ENCODE measurements at places on chromosomes 11 and 22.

DNA sequence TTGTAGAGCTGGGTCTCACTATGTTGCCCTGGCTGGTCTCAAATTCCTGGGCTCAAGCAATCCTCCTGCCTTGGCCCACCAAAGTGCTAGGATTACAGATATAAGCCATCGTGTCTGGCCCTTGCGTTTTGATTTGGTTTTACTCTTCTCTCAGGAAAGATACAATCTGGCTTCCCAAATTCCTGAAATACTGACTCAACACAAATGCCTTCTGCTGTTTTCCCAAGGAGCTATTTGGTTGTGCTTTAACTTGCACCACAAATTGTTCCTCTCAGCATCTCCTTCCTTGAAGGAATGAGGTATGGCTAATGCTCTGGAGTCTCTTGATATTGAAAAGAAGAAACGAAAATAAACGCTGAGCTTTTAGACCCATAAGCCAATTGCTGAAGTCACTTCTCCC lies 110.0 kb upstream of the PAX6 start:
- peak; percentile 61 for DNase-seq

DNA sequence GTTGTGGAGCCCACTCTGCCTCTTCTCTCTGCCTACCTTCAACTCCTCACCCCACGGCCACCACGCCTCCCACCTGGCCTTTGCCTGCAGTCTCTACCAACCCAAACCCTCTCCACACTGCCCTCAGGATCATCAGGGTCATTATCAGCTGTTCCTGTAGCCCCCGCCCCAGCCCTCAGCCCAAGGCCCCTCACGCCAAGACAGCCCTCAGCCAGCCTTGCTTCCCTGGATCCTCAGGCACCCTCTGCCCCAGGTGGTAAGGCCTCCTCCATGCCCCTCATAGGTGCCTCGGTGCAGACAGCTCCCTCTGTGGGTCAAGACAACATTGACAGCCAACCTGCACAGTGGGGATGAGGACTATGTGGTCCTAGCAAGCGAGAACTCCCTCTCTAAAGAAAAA lies 1.7 kb downstream of the SBF1 start:
- DNase-seq = no peak

GRCh38 chr22:40826984-40827741 lies 8.0 kb upstream of the SLC25A17 start:
- DNase-seq = no peak

GRCh38 chr11:116517077-116517476 lies 255.7 kb downstream of the BUD13 start:
- DNase-seq = no peak

GRCh38 chr11:16859651-16860050 lies 121.2 kb downstream of the C11orf58 start:
- DNase-seq = no peak

DNA sequence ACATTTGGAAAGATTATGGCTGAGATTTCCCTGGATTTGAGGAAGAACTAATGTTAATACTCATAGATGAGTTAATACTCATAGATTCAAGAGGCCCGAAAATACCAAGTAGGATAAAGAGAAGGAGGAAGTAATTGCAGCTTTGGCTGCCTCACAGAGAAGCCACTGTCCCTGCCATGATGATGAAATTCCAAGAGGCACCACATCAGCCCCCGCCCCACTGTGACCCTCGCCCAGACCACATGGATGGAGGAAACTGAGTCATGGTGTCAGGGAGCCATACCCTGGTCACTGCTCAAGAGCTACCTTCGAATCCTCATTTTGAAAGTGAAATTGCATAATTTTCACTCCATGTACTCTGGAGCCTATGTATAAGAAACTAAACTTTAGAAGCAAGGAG lies 92.9 kb upstream of the SLC22A12 start:
- no peak for DNase-seq

- DNase-seq = peak; percentile 80
Observed at GRCh38 chr11:111344032-111344431, 35.0 kb downstream of the POU2AF1 start.

- no peak for DNase-seq
Observed at GRCh38 chr11:38446336-38446735, 1848.3 kb upstream of the RAG2 start.

DNA sequence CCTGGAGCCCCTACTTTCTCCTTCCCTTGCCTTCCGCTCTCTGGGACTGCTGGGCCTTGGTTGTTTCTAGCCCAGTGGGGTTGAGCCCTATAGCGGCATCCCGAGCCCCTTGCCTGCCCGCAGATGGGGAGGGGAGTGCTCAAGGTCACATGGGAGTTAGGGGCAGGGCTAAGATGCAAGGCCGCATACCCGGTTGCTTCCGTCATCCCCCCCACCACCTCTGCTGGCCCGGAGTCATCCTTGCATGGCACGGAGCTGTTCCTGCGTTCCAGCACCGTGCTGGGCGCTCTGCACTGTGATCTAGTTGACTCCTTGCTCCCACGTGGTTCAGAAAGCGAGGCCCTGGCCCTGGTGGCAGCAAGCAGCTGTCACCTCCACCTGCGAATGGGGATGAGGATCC lies 18.0 kb downstream of the FLRT1 start:
- DNase-seq = no peak

DNA sequence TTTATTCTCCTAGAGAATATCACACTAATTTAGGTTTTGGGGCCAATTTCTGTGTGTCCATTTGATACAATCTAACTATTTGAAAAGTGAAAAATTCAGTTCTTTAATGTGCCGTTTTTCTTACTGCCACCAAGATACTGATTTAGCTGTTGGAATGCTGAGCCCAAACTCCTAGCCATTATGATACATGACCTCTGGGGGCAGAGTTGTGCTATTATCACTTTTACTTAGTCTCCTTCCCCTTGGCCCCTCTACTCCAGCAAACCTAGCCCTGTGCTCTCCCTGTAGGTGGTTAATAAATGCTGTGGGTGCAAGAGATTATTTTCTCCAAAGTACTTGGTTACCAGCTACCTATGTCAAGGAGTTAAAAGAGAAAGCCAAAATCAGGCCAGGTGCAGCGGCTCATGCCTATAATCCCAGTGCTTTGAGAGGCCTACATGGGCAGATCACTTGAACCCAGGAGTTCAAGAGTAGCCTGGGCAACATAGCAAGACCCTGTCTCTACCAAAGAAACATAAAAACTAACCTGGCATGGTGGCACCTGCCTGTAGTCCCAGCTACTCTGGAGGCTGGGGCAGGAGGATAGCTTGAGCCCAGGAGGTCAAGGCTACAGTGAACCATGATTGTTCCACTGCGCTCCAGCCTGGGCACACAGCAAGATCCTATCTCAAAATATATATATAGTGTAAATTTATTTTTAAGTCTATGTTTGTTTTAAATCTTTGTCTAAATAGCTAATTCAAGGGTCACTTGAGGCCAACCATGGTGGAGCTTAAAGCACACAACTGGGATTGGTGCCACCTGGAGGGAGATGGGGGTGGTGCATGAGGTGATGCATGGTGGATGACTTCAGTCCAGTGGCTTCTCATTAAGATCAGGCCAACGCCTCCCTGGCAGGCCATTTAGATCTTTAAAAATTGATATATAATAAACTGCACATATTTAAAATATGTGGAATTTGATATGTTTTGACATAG lies 193.2 kb upstream of the PLET1 start:
- peak; percentile 21 for DNase-seq

GRCh38 chr11:75275581-75275980 lies 35.0 kb downstream of the TPBGL start:
- no peak for DNase-seq

- peak; percentile 92 for DNase-seq
Observed at GRCh38 chr22:45212306-45212709, 28.4 kb downstream of the KIAA0930 start.

GRCh38 chr22:32202539-32203180 lies 2.2 kb downstream of the RFPL2 start:
- peak; percentile 23 for DNase-seq

GRCh38 chr11:100638648-100639047 lies 48.4 kb upstream of the ARHGAP42 start:
- no peak for DNase-seq

GRCh38 chr11:11555208-11555607 lies 66.6 kb downstream of the GALNT18 start:
- no peak for DNase-seq

- DNase-seq = no peak
Observed at GRCh38 chr11:76734456-76735420, 48.4 kb upstream of the TSKU start.

- DNase-seq = no peak
Observed at GRCh38 chr22:40237788-40238424, 60.2 kb downstream of the TNRC6B start.

GRCh38 chr11:287821-288477 lies 977 bp upstream of the PGGHG start:
- DNase-seq = no peak

- DNase-seq = peak; percentile 53
Observed at GRCh38 chr22:16917144-16918003, 90.6 kb downstream of the GAB4 start.

DNA sequence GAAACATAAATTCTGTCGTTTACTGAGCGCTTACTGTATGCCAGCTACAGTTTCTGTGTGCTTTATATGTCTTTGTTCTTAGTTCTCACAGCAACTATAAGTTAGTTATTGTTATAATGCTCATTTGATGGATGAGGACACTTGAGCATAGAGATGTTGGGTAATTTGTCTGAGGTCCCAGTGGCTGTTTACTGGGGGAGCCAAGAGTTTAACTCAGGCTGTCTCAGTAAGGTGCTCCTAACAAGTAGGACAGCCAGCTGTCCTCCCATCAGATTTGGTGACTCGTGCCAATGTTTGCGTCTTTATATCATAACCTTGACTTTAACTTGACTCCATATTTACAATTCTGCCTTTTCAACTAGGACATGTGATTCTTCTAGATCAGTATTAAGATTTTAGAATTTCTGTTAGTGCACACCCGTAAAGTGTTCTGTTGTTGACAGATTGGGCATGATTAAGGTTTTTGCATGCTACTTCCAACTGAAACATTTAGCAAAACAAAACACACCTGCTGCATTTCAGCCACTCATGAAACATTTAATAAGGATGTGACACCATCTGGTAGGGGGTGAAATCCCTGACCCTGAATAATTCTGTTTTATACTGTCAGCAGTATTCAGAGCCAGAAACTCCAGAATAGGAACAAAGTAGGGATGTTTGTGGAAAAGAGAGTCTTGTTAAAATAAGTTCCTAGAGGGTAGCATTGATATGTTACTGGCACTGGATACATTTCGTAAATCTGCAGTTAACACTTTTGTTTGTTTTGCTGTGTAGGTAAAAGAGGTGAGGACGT lies 1.9 kb downstream of the REXO2 start:
- peak; percentile 11 for DNase-seq

- DNase-seq = peak; percentile 4
Observed at GRCh38 chr11:36817336-36817965, 219.4 kb upstream of the RAG2 start.

DNA sequence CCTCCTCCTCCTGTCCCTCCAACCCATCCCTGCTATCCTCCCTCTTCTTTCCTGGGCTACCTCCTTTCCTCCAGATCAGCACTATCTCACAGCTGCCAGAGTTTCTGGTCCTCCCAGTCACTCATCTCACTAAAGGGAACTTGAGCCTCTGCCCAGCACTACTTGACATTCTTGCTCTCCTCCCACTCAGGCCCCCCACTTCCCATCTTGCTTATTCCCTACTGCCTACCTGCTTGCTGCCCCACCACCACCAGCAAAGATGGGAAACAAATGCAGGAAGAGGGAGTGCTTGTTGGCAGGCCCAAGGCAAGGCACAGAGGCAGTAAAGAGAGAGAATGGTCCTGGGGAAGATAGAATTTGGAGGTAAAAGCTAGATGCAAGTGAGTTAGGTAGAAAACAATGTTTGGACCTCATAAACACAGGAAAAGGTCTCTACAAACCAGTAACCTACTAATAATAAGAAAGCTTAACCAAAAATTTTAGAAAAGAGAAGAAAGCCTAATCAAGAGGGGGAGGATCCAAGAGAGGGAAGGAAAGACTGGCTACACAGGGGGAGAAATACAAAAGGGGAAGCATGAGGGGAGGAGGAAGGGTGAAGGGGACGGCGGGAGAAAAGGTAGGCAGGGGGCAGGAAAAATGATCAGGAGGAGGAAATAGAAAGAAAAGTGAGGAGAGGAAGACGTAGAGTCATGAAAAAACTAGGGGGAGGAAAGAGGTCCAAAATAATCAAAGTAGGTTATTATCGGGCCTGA lies 63.6 kb downstream of the PAK1 start:
- no peak for DNase-seq

DNA sequence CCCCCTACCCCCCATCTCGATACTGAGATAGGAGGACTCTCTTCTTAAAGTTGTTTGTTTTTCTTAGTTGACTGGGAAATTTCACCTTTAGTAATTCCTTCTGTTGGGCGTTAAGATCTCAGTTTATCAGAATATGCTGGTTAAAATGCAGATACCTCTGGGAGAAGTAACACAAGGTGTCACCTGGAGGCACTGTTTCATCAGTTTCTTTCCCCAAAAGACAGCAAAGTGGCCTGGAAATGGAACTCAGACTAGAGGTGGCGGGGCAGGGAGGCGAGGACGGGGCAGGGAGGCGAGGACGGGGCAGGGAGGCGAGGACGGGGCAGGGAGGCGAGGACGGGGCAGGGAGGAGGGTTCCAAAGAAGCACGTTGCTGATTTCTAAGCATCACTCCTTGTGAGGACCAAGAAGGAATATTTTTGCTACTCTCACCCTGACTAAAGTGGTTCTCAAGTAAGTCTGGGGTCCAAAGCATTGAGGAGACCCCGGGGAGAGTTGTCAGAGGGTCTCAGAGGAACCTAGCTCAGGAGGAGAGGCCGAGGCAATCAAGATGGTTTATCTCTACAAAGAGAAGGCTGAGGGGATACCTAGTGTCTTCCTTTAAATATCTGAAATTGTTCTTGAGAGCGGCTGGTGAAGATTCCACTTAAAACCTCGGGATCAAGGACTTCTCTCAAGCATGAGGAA lies 147.0 kb upstream of the B3GAT1 start:
- no peak for DNase-seq

DNA sequence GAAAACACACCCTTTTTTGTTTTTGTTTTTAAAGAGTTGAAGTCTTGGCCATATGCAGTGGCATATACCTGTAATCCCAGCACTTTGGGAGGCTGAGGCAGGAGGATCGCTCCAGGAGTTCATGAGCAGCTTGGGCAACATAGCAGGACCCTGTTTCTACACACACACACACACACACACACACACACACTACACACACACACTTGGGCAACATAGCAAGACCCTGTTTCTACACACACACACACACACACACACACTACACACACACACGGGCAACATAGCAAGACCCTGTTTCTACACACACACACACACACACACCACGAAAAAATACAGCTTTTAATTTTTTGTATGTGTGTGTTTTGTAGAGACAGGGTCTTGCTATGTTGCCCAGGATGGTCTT lies 54.5 kb downstream of the HIPK3 start:
- no peak for DNase-seq

DNA sequence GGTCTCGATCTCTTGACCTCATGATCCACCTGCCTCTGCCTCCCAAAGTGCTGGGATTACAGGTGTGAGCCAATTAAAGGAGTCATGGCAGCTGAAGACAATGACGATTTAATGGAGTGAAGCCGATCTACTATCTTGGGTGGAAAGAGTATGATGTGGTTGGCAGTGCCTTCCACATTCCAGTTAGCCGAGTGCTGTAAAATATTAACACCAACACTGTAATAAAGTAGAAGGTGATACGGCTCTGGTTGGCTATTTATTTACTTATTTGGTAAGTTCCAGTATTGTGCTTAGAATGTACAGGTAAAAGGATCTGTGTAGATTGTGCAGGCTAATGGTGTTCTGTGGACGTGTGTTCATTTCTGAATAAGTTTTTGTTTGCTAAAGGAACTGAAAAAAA lies 149.6 kb upstream of the MTMR2 start:
- DNase-seq = no peak

GRCh38 chr22:38191731-38192474 lies 9.9 kb upstream of the MAFF start:
- DNase-seq = no peak
